ENCODE measurements at places on chromosomes 6 and 20.

GRCh38 chr6:85137865-85138264 is 312.0 kb upstream of the NT5E start:
- no peak for DNase-seq

DNA sequence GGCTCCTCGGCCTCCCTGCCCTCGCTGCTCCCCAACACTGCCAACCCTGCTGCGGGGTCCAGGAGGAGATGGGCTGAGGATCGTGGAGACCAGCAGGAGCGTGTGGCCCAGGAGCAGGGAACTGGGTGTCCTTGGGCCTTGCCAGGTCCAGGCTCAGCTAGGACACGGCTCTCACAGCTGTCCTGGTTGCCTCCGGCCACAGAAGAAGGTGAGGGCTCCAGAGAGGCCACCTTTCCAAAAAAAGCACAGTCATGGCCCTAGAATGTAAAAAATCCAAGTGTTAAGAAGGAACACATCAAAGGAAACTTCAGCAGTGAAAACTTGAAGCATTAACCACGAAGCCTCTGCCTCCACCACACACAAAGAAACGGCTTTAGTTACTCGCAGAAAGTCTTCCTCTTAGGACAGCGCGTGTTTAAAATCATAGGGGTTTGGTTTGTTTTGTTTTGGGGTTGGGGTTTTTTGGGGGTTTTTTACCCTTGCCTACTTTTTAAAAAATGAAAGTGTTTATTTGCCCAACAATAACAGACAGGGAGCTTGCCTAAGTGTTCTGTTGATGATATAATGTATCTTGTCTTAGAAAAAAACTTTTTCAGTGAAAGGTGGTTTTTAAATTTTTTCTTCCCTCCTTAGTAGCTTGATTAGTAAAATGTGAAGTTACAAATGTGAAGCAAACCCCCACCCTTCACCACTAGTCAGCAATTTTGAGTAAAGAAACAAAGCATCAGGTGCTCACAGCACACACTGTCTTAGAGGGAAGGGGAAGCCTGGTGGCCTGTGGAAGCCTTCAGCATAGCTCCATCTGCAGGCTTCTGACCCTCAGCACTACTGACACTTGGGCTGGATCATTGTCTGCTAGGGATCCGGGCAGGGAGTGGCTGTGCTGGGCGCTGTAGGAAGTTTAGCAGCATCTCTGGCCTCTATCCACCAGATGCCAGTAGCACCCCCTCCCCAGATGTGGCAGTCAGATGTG is 60.0 kb downstream of the PTPN1 start:
- peak; percentile 40 for DNase-seq

DNA sequence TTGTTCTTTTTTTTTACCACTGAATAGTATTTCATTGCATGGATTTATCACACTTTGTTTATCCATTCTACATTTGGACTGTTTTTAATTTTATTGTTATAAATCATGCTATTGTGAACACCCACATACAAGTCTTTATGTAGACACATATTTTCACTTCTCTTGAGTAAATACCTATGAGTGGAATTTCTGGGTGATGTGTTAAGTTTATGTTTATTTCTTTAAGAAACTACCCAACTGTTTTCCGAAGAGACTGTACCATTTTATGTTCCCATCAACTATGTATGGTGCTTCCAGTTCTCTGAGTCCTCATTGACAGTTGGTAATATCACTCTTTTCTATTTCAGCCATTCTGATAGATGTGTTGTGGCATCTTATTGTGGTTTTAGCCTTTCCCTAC is 54.0 kb downstream of the RIN2 start:
- no peak for DNase-seq

DNA sequence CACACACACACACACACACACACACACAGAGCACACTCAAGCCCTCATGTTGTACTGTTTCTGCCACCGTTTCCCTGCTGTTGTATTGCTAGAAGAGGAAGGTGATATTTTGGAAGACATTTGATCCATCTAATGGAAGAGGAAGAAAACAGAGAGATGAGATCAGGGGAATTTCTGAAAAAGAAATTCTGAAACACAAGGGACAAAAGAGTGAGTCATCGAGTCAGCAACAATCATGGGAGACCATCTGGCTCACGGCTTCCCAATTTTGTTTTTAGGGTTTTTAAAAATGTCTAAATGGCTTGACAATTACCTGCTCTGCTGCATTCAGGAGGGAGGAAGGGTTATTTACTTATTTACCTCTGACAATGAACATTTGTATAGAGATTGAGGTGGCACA is 22.0 kb downstream of the SOX4 start:
- no peak for DNase-seq

GRCh38 chr6:116278854-116279231 is 887 bp downstream of the TSPYL1 start:
- peak; percentile 13 for DNase-seq

DNA sequence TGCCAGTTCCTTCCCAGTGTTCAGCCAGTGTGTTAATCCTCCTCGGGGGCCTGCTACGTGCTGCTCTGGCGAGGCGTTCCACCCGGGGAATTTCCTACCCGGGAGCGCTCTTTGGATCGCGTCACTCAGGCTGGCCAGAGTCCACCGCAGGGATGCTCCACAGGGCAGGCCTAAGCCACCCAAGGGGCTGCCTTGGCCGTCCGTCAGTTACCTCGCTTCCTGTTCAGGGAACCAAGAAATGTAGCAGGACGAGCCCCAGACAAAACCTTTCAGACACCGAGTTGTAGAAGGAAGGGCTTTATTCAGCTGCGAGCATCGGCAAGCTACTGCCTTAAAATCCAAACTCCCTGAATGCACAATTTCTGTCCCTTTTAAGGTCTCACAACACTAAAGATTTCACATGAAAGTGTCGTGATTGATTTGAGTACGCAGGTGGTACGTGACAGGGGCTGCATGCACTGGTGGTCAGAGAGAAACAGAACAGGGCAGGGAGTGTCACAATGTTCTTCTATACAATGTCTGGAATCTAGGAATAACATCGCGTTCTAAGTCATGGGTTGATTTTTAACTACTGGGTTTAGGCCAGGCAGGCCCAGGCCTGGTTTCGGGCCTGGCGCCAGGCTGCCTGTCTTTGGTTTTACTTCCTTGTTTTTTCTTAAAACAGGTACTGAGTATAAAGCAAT is 15.7 kb upstream of the POU5F1 start:
- no peak for DNase-seq

GRCh38 chr6:170276369-170277057 is 14.4 kb downstream of the DLL1 start:
- DNase-seq: no peak

GRCh38 chr6:81969814-81970213 is 217.3 kb upstream of the TENT5A start:
- no peak for DNase-seq

All from stimulated activated CD4-positive, alpha-beta T cell treated with anti-CD3 and anti-CD28 coated beads, Interleukin-4, amount 100 ng/mL, for 1 hour (primary cell).